Psoas muscle (tissue), 8 donors: ENCODE measurements at places on chromosomes 2 and 18. TPM values are rescaled to one million over a fixed set of nuclear protein-coding genes. Genes with fewer than 3 reads are reported as not detected.

- no peak for DNase-seq
- H3K27me3 ChIP-seq = no peaks in the 10 kb centered on the region
- no peak overlapping the region for H3K4me3 ChIP-seq
- H3K27ac ChIP-seq = no peak overlapping the region
Measured at GRCh38 chr2:239193925-239194677, 206.7 kb downstream of the HDAC4 start.

GRCh38 chr2:129748653-129749052, 230.8 kb upstream of the RAB6C start:
- H3K4me1 ChIP-seq = no peaks in the 10 kb centered on the region
- no peaks in the 10 kb centered on the region for H3K27me3 ChIP-seq
- H3K4me3 ChIP-seq = no peak overlapping the region
- no peak for DNase-seq
- no peaks in the 10 kb centered on the region for H3K36me3 ChIP-seq

GRCh38 chr2:20551945-20552328, 99.0 kb downstream of the HS1BP3 start:
- DNase-seq = no peak
- no peaks in the 10 kb centered on the region for H3K27me3 ChIP-seq
- no peaks in the 10 kb centered on the region for H3K36me3 ChIP-seq
- H3K4me3 ChIP-seq = no peak overlapping the region
- H3K4me1 ChIP-seq = peaks cover 13% of the 10 kb centered on the region

- DNase-seq = no peak
- H3K27me3 ChIP-seq = no peaks in the 10 kb centered on the region
- H3K4me1 ChIP-seq = no peaks in the 10 kb centered on the region
- no peak overlapping the region for H3K27ac ChIP-seq
- no peak overlapping the region for H3K4me3 ChIP-seq
Measured at GRCh38 chr18:52553441-52553840, 213.4 kb downstream of the DCC start.

- H3K4me1 ChIP-seq = no peaks in the 10 kb centered on the region
- H3K4me3 ChIP-seq = no peak overlapping the region
- no peak for DNase-seq
- no peak overlapping the region for H3K27ac ChIP-seq
- no peaks in the 10 kb centered on the region for H3K27me3 ChIP-seq
- no peaks in the 10 kb centered on the region for H3K36me3 ChIP-seq
Measured at GRCh38 chr2:199629301-199629700, 171.6 kb upstream of the SATB2 start.

GRCh38 chr2:159098921-159099411, 130.5 kb downstream of the TANC1 start:
- no peaks in the 10 kb centered on the region for H3K36me3 ChIP-seq
- H3K27me3 ChIP-seq = no peaks in the 10 kb centered on the region
- H3K27ac ChIP-seq = no peak overlapping the region
- DNase-seq = no peak

- DNase-seq = no peak
- H3K27me3 ChIP-seq = no peaks in the 10 kb centered on the region
- H3K27ac ChIP-seq = no peak overlapping the region
- H3K36me3 ChIP-seq = no peaks in the 10 kb centered on the region
- H3K4me3 ChIP-seq = no peak overlapping the region
Measured at GRCh38 chr18:3578621-3579020, 128.6 kb downstream of the TGIF1 start.

GRCh38 chr2:213722565-213722964, 438.3 kb downstream of the SPAG16 start:
- no peaks in the 10 kb centered on the region for H3K27me3 ChIP-seq
- no peaks in the 10 kb centered on the region for H3K36me3 ChIP-seq
- no peak for DNase-seq
- no peaks in the 10 kb centered on the region for H3K4me1 ChIP-seq

The PSD4 gene
- 0.35 TPM for polyA plus RNA-seq
